ENCODE measurements at places on chromosomes 1 and 21. TPM values are rescaled to one million over a fixed set of nuclear protein-coding genes. Genes with fewer than 3 reads are reported as not detected.
A peak's percentile ranks its signal among the peaks of the same experiment; 100 is the strongest.

LRRN2 gene
- polyA plus RNA-seq = 10.7 TPM

DCDC2B gene
- polyA plus RNA-seq = 0.62 TPM

SLC16A4 gene
- 108 TPM for polyA plus RNA-seq

SDE2 gene
- 22.7 TPM for polyA plus RNA-seq

CELA3A gene
- polyA plus RNA-seq = not detected

S100B gene
- polyA plus RNA-seq = 2.1 TPM

TMEM240 gene
- 3.2 TPM for polyA plus RNA-seq

NFIA gene
- polyA plus RNA-seq = 15.8 TPM

DNA sequence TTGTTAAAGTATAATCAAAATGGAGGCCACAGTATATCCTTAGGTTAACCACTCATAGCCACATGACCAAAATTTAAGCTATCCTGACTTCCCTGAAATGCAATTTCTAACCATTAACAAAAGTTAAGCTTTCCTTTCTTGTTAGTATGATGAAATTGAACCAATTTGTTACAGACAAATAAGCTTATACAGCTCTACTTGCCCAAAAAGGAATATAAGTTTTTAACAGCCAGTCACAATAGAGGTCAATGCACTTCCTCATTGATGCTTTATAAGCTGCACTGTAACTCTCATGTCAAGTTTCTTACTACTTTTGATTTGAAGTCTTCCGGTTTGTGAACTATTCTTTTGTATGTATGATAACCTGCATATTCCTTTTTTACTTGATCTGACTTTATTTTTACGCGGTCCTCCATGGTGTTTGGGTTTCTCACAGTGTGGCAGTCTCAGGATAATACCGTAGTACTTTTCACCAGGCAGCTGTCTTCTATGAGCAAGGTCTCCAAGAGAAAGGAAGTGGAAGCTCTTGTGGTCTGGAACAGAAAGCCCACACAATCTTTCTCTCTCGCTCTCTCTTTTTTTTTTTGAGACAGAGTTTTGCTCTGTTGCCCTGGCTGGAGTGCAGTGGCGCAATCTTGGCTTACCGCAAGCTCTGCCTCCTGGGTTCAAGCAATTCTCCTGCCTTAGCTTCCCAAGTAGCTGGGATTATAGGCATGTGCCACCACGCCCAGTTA, 331.6 kb downstream of the SRGAP2C start:
- no peak for DNase-seq

GRCh38 chr1:156540955-156541354, 31.4 kb downstream of the IQGAP3 start:
- DNase-seq = no peak

DNA sequence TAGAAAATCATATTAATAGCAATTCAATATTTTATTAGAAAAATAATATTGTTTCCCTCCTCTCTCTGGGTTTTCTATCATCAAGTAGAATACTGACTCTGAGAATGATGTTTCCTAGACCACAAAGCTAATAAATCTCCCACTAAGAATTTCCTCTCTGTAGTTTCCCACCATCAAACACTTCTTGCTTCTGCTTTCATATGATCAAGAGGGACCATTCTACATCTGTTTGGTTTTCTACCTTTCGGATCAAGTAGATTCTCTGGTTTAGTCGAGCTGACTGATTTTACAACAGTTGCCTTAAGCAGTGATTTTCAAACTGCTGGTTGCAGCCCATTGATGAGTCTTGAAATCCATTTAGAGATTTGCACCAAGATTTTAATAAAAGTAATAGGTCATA, 240.2 kb upstream of the PTBP2 start:
- no peak for DNase-seq

- no peak for DNase-seq
These were observed 269.4 kb downstream of the RWDD3 start for GRCh38 chr1:95503278-95504030.

GRCh38 chr1:221630236-221630635, 111.7 kb downstream of the DUSP10 start:
- DNase-seq = no peak

- DNase-seq = no peak
These were observed 4.0 kb downstream of the TSACC start for GRCh38 chr1:156342166-156342955.

- DNase-seq = peak; percentile 15
These were observed 51.0 kb downstream of the KIAA0319L start for GRCh38 chr1:35505911-35506798.

- no peak for DNase-seq
These were observed 14.0 kb downstream of the KRTAP21-2 start for GRCh38 chr21:30733026-30733425.

DNA sequence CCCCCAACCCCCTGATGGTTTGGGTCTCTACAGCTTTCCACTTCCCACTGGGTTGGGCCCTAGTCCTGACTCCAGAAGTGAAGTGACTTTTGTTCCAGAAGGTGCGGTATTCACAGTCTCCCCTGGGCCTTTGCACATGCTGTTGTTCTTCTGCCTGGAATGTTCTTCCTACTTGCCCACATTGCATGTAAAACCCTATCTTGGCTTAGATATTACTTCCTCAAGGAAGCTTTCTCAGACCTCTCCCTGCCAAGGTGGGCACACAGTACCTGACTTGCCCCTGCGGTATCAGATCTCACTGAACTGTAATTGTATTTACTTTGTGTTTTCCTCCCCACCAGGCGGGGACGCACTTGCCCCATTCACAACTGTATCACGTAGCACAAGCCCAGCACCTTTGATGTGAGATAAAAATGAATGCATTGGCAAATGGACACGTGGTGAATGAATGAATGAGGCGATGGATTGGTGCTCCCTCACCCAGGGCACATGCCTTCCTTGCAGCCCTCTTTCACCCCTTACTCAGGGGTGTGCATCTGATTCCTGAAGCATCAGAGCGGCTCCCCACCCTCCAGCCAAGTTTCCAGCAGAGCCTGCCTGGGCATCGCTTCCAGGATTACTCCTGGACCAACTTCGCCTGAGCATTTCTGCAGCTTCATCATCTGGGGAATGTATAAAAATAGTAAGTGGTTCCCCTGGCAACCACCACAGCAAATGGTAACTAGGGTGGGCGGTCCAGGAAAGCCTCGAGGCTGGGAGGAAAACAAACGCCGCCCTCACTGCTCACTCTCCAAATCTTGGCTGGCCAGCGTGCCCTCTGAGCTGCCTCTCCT, 19.8 kb downstream of the NENF start:
- DNase-seq = no peak

Measured in right renal cortex interstitium (tissue), 3 donors.